Retinal pigment epithelial cell (primary cell): ENCODE measurements at places on chromosomes 13 and 19.

DNA sequence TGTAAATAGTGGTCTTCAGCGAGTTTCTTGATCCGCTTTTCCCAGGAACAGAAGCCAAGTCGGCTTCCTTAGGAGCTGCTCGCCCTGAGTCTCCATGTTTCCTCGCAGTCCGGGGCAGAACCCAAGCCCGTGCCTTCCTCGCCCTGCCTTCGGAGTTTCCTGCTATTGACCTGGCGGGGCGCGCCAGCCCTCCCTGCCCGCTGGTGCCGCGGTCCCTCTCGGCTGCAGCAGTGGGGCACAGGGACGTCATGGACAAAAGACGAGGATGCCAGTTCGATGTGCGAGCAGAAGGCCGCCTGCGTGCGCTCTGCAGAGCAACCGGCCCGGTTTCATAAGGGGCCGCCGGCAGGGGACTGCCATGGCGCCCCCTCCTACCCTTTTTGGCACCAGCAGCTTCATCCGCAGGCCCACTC lies 156.6 kb downstream of the TM9SF2 start:
- no peak for DNase-seq

DNA sequence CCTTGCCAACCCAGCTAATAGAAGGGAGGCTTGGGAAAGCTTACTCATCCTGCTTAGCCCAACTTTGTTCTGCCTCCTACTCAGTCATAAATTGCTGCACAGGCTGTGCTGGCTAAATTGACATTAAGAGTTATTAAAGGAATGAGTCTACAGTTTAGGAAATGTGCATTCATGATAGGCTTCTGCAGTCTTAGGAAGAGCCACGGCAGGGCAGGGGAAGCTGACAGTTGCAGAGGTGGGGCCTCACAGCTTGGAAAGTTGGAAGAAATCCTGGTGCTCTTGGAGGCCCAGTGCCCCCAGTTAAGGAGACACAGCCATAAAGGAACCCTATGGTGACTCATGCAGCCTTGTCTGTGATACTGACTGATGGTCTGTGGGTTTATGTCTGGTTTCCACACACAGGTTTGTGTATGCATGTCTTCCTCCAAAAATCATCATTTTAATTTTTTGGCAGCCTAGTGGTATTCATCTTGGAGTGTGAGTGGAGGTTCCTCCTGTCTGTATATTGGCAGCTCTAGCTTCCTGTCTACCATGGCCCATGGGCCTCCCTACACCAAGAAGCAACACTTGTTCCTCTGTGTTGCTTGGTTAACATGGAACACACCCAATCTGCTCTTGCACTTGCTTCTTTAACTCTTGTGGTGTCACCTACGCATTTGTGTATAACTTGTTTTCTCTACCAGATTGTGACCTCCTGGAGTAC lies 135.0 kb upstream of the KL start:
- no peak for DNase-seq

- DNase-seq, result no peak
Observed at GRCh38 chr13:42834946-42835345, 53.6 kb downstream of the FAM216B start.

GRCh38 chr13:77409412-77409811 lies 82.5 kb upstream of the MYCBP2 start:
- DNase-seq, result no peak

- no peak for DNase-seq
Observed at GRCh38 chr19:5563008-5563431, 4.7 kb downstream of the TINCR start.

GRCh38 chr13:66402066-66402465 lies 828.1 kb downstream of the PCDH9 start:
- peak; percentile 13 for DNase-seq

DNA sequence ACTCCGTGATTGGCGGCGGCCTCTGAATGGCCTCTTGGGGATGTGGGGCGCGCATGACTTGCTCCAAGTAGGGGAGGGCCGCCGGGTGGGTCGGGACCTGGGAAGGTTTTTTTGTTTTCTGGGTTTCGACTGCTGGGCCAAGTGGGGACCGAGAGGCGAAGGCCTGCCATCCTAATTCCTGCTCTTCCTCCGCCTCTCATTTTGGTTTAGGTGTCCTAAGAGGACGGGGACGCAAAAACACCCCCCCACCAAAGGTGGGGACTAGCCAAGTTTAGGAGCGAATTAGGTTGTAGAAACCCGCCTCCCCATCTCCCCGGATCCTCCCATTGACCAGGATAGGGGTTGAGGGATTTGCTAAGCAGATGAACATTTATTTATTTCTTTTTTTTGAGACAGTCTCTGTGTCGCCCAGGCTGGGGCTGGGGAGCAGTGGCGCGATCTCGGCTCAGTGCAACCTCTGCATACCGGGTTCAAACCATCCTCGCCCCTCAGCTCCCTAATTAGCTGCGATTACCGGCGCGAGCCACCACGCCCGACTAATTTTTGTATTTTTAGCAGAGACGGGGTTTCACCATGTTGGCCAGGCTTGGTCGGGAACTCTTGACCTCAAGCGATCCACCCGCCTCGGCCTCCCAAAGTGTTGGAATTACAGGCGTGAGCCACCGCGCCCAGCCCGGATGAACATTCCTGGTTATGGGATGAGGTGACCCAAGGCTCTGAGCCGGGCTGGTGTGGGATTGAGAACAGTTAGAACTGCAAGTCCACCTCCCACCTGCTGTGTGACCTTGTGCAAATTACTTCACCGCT lies 838 bp downstream of the PPP2R1A start:
- no peak for DNase-seq

DNA sequence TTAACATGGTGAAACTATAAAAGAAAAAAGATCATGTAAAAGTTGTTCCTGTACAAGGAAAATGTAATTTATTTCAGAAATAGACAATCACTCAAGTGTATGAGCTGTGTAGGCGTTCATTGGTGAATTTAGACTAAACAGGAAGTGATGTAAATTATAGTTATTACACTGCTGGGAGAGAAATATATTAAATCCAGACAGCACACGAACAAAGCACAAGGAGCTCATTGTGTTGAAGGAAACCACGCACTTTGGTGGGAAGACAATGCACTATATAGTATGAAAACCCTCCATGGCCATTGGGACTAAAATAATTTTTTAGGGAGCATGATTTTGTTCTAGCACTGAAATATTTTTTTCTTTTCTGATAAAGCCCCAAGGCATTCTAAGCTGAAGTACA lies 450.5 kb downstream of the KLF12 start:
- no peak for DNase-seq

DNA sequence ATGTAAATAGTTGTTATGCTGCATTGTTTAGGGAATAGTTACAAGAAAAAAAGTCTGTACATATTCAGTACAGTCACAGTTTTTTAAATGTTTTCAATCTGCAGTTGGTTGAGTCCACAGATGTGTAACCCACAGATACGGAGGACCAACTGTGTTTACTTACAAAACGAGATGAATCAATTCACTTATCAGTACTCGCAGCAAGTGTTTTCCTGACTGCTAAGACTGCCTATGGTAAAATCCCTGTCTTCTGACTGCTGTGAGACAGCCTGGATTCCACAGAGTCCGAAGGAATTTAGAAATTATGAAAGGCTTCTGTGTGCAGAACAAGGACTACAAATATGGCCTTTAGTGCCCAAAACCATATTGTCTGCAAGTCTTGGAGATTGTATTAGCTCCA lies 45.7 kb upstream of the C1QTNF9 start:
- peak; percentile 21 for DNase-seq

DNA sequence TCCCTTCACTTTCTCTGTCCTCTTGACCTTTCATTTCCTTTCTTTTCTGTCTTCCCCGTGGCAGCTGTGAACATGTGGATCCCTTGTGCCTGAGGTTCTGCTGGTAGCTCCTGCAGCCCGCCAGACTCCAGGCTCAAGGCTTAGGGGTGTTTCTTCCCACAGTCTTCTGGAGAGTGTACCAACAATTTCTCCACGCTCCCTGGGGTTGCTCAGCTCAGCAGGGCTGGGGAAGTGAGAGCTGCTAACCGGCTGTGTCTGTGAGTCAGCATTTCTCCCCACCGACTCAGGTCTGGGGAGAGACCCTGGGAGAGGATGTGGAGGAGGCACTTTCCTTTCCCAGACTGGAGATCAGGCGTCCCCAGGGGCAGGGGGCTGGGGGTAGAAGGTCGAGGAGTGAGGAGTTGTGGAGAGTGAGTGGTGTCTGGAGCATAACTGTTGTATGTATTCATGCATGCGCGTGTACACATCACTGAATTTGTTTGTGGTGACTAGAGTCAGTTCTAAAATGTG lies 193.6 kb downstream of the KCNRG start:
- DNase-seq, result peak; percentile 59

GRCh38 chr13:113159701-113160100 lies 1.3 kb downstream of the PROZ start:
- no peak for DNase-seq
